ENCODE measurements at places on chromosomes 2 and 18.

GRCh38 chr2:231764760-231765159 lies 16.3 kb downstream of the PDE6D start:
- no peak for DNase-seq

GRCh38 chr2:164735309-164735919 lies 106.2 kb downstream of the COBLL1 start:
- no peak for DNase-seq

GRCh38 chr18:62796216-62796621 lies 80.9 kb downstream of the PHLPP1 start:
- no peak for DNase-seq

- no peak for DNase-seq
Measured at GRCh38 chr2:218017211-218018053, 14.6 kb upstream of the TNS1 start.

DNA sequence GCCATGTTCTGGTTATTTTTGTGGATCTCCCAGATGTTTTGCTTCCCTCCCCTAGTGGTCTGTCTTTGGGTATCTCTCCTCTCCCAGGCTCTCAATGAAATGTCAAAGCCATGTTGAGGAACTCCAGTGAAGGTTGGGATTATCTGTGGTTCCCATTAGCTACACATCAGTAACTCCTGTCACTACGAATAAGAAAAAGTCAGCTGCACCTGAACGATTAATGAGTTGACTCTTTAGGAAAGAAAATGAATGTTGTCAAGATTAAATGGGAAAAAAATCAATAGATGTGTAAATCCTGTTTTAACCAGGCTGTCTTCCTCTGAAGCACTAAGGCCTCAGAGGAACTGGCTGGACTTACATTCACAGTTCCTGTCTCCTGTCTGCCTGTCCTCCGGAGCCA lies 94.0 kb upstream of the DAPL1 start:
- DNase-seq = no peak

DNA sequence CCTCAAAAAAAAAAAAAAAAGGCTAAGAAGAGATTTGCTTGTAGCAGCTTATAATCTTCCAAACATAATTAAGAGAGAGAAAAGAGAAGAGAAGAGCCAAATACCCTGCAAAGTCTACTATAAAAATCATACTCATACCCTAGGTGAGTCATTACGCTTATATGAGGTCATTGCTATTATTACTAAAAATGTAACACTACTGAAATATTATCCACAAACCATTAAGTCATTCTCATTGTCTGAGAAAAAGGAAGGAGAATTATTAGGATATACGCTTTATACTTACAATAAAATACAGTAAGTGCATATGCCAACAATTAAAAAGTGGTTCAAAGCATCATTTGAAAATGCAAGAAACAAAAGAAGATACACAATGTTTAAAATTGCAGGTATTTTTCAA lies 66.5 kb downstream of the COLEC12 start:
- DNase-seq = no peak

DNA sequence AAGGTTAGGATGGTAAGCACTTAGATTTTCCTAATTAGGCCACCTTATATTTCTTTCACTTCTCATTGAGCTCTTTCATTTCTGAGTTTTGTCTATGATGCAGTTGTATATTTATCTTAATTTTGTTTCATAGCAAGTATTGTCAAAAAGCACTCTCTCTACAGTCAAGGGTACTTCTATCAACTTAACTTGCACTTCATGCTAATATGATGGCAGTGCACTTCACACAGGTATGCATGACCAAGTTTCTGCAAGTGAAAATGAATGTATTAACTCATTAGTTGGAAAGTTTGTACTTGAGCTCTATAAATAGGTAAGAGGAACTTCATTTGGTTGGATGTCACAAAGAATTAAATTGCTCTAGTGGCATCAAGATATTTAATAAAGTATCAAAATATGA lies 51.5 kb upstream of the CDH19 start:
- DNase-seq = no peak

- no peak for DNase-seq
Measured at GRCh38 chr2:132953771-132954170, 283.8 kb upstream of the LYPD1 start.

DNA sequence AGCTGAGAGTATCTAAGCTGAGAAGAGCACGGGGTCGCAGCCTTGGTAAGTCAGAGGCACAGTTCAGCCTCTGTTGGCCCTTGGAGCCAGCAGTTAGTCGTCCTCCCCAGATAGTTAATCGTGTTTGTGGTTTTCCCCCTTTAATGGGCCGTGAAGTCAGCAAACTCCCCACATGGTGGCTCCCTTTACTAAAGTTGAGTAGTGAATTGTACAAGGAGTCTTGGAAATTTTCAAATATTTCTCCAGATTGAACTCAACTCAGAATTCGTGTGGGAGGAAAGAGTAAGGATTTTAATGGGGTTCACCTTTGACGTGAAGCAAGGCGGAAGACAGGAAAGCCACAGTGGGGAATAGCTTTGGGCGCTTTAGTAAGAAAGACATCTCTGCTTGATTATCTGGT lies 2.4 kb upstream of the ADCYAP1 start:
- no peak for DNase-seq

- DNase-seq = no peak
Measured at GRCh38 chr2:234701421-234701820, 204.5 kb upstream of the ARL4C start.

GRCh38 chr2:62326735-62327134 lies 130.8 kb downstream of the B3GNT2 start:
- DNase-seq = no peak

- peak; percentile 92 for DNase-seq
Measured at GRCh38 chr2:235709124-235709813, 215.4 kb downstream of the AGAP1 start.

GRCh38 chr2:160279813-160280465 lies 79.9 kb upstream of the ITGB6 start:
- no peak for DNase-seq

All from trophoblast cell (in vitro differentiated cells and primary cell).